Activated CD8-positive, alpha-beta memory T cell treated with anti-CD3 and anti-CD28 coated beads, Interleukin-2, amount 10 ng/mL, durations not matched to agents 7 days and 5 days (primary cell): ENCODE measurements at places on chromosomes 2 and 18.

DNA sequence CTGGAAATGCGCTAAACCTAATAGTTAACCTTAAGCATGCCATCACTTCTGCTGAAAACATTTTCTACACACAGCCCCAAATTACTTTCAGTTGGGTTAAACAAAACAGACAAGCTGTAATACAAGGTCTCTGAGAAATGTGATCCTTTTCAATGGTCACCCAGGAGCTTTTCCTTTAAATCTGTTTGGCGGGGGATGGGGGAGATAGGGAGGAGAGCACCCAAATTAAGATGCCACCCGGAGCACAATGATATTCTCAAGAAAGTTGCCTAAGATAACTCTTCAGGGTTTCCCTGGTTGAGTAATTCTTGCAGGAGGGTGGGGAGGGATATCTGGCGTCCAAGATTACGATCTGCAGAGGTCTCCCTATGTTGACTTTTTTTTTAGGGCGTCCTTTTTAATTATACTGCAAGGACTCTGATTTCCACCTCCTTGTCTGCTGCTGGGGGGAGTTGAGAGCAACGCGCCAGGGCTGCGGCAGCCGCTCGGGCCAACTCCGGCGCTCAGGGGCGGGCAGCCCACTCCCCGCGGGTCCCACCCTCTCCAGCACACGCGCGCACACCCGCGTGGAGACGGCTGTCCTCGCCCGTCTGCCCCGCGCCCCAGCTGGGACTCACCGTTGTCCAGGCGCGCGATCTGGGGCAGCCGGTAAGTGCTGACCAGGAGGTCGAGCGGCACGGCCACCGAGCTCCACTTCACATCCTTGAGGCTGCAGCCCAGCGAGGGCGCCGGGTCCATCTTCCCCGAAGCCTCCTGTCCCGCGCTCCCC is 807 bp downstream of the GAREM1 start:
- no peak for DNase-seq

DNA sequence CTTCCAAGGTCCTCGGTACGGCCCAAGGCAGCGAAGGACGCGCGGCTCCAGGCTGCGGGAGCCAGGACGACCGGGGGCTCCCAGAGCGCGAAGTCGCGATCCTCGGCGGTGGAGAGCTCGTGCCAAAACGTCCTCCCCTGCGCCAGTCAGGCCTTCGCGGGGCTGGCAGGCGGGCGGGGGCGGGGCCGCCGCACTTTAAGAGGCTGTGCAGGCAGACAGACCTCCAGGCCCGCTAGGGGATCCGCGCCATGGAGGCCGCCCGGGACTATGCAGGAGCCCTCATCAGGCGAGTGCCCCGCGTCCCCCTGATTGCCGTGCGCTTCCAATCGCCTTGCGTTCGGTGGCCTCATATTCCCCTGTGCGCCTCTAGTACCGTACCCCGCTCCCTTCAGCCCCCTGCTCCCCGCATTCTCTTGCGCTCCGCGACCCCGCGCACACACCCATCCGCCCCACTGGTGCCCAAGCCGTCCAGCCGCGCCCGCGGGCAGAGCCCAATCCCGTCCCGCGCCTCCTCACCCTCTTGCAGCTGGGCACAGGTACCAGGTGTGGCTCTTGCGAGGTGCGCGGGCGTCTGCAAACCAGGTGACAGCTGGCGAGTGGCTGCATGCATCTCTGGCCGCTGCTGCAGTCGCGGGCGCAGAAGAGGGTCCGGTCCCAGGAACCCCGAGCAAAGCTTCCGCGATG is at the start of gene CIDEA:
Gene CIDEA (plus strand): TSS at position 226 of the 684 bp plus-strand sequence. CDS start 23 bp downstream, at position 249.
- no peak for DNase-seq

DNA sequence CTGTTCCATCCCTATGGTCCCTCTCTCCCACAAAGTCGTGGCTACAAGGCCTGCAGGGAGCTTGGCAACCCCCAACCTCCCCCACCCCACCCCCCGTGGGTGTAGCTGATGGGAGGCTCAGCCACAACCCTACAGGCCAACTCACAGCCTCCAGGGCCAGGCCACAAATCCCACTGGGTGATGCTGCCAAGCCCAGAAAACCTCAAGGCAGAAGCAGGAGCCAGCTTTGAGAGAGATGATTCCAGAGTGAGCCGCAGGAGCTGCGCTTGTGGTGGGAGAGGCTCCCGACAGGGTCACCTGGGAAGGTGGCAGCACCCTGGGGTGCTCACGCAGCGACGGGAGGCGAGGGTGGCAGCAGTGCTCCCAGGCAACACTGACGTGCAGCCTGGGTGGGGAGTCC is 44.8 kb downstream of the ADCY3 start:
- no peak for DNase-seq

- peak; percentile 48 for DNase-seq
These were observed 20.1 kb upstream of the YES1 start for GRCh38 chr18:832085-832681.

GRCh38 chr2:230933521-230934180 is 8.6 kb upstream of the GPR55 start:
- peak; percentile 34 for DNase-seq

GRCh38 chr18:59685501-59685900 is 11.7 kb downstream of the CCBE1 start:
- DNase-seq: no peak

DNA sequence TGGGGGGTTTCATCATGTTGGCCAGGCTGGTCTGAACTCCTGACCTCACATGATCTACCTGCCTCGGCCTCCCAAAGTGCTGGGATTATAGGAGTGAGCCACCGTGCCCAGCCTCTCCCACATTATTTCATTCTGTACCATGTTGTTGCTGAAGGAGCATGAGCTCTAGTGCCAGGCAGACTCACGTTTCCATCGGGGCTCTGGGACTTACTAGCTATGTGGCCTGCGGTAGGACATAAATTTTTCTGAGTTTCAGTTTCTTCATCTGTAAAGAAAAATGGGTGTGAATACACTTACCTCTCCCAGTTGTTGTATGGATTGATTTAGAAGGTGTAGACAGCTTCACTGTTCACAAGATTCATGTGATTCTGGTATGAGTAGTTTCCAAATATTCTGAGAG is 30.8 kb upstream of the CCL20 start:
- no peak for DNase-seq

DNA sequence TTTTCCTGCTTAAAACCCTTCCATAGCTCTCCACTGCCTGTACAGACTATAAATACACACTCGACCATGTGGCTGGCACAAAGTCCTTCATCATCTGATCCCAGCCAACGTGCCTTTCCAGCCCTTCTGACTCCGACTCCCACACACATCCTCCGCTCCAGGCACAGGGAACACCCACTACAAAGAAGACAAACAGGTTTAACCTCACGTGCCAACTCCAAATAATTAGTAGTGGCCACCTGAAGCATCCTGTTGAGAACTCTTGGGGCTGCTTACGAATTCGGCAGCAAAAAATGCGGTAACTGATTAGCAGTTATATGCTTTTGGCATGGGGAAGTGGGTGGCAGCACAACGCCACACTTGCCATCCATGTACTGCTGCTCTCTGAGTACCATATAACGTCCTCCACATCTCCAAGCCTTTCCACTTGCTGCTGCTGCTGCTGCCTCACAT is 12.1 kb downstream of the SPIRE1 start:
- no peak for DNase-seq

DNA sequence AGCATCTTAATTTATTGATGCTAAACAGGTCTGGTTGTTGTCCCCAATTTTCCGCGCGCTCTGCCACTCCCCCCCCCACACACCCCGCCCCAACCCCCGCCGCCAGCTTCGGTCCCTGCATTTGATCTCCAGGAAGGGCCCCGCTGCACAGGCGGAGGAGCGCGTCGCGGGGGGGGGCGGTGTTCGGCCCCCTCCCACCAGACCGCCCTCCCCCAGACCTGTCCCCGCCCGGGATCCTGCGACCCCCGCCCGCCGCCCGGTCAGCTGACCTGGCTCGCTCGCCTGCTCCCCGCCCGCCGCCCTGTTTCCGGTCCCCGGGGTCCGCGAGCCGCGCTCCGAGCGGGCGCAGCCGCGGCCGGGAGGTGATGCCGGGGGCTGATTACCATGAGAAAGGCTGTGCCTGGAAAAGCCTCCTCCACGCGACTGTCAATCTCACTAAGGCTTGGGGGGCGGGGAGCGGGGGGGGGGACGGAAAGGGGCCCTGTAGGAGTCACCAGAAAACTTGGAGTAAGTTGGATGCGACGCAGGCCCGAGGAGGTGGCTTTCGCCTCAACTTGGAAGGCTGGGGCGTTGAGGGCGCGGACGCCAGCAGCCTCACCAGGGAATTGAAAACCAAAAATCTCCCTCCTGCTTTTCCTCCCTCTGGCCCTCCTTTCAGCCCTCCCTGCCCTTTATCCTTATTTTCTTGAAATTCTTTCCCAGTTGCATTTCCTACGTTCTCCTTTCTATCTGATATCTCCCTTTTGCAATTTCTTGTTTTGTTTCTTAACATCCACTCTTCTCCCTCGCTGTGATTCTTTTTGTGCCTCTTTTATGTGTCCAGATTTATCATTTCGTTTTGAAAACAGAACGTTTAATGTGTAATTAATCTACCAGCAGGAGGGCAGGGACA is 4.4 kb upstream of the ZEB2 start:
- no peak for DNase-seq

- no peak for DNase-seq
These were observed 53.7 kb downstream of the THUMPD2 start for GRCh38 chr2:39725401-39725800.

- DNase-seq: no peak
These were observed 125.6 kb upstream of the MYT1L start for GRCh38 chr2:2456721-2457120.

GRCh38 chr2:62895632-62896009 is 155.0 kb upstream of the OTX1 start:
- DNase-seq: no peak

DNA sequence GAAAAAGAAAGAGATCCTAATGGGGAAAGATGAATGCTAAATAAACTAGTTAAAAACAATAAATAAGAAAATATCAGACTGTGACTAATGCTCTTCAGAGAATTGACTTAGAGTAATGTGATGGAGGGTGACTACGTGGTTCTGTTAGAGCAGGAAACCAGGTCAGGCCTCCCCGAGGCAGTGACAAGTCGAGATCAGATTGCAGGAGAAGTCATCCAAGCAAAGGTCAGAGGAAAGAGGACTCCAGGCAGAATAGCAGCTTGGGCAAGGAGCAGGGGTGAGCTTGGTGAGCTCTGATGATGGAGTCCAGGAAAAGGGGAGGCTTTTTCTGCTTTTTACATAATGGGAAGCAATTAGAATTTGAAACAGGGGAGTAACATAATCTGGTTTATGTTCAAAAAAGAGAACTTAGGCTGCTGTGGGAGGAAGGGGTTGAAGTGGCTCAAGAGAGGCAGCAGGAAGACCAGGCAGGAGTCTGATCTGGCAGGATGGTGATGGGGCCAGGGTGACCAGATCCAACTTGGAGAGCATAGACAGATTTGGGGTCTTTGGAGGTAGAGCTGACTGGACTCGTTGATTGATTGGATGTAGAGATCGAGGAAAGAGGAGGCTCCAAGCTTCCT is 27.3 kb upstream of the ITGB6 start:
- DNase-seq: no peak

DNA sequence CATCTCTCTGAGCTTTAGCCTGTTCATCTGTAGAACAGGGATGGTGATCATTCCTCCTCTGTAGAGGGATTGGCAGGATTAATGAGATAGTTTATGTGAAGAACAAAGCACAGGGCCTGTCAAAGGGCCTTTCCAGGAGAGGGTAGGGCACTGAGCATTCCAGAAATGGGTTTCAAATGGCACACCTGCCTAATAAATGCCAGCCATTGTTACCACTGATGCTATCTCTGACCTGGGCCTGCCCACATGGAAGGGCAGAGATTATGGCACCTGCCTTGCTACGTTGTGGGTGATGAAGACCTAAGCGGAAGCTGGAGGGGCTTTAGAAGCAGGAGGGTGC is 31.0 kb upstream of the GMPPA start:
- no peak for DNase-seq

DNA sequence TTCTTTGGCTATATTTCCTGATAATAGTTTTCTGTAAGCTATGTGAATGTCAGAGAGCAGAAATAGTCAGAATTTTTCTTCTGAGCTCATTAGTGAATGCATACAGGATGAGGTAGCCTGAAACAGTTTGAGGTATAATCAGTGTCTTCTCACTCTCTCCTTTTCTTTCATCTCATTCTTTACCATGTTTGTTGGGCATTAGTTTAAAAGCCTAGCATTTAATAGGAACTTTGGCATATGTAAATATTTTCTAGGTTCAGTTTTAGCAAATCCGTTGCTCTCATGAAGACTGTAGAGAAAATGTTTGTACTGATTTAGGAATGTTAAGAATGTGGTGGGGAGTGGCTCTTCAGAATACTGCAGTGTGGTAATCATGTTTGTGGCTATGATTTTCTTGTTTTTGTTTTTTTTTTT is 119.4 kb downstream of the PARD3B start:
- DNase-seq: no peak

GRCh38 chr2:79530443-79530842 is 17.6 kb downstream of the CTNNA2 start:
- no peak for DNase-seq

DNA sequence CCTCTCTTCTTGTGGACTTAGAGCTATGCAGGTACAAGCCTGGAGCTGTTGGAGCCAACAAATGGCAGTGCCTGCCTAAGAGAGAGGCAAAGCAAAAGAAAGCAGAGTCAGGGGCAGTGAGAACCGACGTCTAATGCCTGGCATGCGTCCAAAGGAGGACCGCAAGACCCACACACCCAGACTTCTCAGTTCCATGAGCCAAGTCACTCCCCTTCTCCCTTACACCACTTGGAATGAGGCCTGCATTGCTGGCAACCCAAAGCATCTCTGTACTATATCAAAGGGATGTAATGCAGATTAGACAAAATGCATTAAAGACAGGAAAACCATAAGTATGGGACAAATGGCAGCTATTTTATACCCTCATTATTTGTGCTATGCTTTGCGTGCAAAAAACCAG is 49.9 kb upstream of the RNU4ATAC start:
- DNase-seq: no peak

DNA sequence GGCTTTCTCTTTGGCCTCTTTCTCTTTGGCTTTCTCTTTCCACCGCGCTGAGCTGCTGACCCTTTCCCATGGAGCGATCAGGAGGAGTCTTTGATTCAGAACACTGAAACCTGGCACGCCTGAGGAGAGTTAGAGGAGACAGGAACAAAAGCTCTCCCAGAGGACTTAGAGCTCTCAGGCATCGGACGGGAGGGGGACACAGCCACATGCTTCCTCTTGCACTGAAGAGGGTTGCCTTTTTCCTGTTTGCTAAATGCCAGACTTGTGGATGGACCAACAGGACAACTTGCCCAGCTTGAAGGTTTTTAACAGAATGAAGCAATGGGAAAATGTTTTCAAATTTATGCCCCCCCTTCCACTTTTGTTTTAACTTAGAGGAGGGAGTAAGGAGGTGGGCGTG is 3.6 kb upstream of the PTPN18 start:
- DNase-seq: peak; percentile 29

- DNase-seq: no peak
These were observed 431.8 kb upstream of the SPHKAP start for GRCh38 chr2:228613133-228613850.

- DNase-seq: no peak
These were observed 418.2 kb upstream of the HNRNPA3 start for GRCh38 chr2:176794392-176794791.

GRCh38 chr2:174644406-174644805 is 46.8 kb upstream of the WIPF1 start:
- DNase-seq: no peak

DNA sequence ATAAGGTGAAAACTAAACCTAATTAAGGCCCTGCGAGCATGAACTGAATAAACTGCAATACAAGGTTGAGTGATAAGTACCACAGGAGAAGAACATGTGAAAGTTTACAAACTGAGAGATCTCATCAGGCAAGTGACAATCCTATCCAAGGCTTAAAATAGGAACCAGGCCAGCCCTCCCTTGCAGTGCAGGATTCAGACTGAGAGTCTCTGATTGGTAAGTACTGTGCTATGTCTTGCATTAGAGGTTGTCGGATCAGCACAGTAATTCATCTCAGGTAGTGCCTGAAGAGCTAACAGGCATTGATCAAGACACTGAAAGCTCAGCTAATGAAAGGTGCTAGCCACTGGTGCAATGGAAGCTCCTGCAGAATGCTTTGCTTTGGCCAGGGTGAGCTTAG is 801.7 kb upstream of the ID2 start:
- no peak for DNase-seq
